ENCODE measurements at places on chromosomes 16 and 17. TPM values are rescaled to one million over a fixed set of nuclear protein-coding genes. Genes with fewer than 3 reads are reported as not detected.

The ZNF597 gene
- 1.2 TPM for total RNA-seq

The CCDC144A gene
- total RNA-seq: 1.4 TPM

The ARRB2 gene
- 64.4 TPM for total RNA-seq

The KCNH6 gene
- not detected for total RNA-seq

The HERPUD1 gene
- 89.3 TPM for total RNA-seq
